ENCODE measurements at places on chromosomes 3 and 15.

GRCh38 chr3:124886168-124887056 is 753 bp downstream of the ITGB5 start:
- peak; percentile 72 for DNase-seq

DNA sequence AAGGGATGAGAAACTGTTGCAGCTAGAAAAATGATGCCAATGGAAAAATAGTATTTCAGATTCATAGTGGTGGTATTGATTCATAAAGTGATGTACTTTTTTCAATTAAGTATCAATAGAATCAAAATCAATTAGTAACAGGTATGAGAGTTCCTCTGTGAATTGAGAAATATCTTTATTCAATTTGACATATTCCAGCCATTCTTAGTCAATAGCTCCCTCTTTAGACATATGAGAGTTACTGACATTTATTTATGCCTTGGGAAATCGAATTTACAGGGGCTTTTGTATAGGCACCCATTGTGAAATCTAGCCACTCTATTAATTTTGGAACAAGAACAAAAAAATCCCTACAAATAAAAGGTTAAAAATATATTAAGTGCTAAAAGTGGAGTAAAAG is 386.9 kb upstream of the CNTN3 start:
- DNase-seq, result no peak

- DNase-seq, result peak; percentile 56
These were observed 11.5 kb upstream of the PCSK6 start for GRCh38 chr15:101500865-101501551.

DNA sequence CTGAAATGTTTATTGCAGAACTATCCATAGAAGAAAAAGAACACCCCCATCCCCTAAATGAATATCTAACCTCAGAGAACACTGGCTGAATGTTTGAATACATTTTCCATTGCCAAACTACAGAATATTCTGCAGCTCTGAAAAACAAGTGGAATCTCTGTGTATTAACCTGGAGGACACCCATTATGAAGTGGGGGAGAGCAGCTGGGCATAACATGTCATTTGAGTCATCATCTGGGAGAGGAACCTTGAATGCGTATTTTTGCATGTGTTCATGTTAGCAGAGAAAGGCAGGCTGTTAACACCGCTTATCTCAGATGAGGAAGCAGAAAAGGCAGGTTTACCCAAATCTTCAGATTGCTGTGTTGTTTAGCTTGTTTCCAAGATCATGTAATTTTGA is 31.5 kb downstream of the ESYT3 start:
- no peak for DNase-seq

GRCh38 chr15:88511161-88511560 is 35.3 kb downstream of the DET1 start:
- no peak for DNase-seq

GRCh38 chr15:40593165-40593564 is 884 bp upstream of the KNL1 start:
- no peak for DNase-seq

- no peak for DNase-seq
These were observed 108.8 kb downstream of the SQOR start for GRCh38 chr15:45743426-45744235.

DNA sequence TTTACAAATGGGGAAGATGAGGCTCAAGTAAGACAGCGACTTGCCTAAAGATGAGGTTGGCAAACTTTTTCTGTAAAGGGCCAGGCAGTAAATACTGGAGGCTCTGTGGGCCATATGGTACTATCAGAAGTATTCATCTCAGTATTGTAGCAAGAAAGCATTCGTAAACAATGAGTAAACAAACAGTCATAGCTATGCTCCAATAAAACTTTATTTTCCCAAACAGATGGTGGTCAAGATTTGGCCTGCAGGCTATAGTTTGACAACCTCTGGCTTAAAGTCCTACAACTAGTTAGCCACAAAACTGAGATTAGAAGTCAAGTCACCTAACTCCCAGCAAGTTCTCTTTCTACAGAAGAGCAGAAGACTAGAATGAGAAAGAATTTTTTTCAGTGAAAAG is 177.0 kb upstream of the NECTIN3 start:
- DNase-seq, result no peak

GRCh38 chr3:111797171-111797615 is 61.9 kb upstream of the PHLDB2 start:
- DNase-seq, result no peak

DNA sequence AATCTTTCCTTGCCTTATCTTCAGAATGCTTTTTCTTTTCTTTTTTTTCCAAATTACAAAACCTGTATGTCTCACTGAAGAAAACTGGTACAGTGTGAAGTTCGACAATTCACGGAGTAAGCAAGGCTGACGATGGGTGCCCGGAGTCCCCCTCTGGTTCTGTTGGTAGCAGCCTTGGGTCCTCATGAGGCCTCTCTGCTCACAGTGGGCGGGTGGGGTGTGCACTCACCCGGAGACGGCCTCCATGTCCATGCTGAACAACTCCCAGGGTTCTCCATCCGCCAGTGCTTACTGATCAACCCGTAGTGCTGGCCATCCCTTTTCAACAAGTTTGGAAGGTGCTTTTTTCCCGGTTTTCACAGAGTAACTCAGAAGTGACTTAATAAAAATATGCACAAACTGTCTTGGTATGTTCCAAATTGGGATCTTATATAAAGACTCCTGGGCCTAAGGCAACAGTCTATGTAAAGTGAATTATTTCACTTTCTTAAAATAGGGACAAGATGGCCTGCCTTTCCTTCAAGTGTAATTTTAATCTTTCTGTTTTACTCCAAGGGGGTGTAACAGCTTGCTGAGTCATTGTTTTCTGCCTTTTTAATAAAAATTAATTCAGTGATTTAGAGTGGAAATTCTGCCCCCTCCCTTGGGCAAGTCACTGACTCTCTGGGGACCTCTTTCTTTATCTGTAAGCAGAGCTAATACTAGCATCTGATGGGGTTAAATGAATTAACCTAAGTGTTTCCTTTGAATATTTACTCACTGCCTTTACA is 23.7 kb downstream of the LRRK1 start:
- DNase-seq, result no peak

DNA sequence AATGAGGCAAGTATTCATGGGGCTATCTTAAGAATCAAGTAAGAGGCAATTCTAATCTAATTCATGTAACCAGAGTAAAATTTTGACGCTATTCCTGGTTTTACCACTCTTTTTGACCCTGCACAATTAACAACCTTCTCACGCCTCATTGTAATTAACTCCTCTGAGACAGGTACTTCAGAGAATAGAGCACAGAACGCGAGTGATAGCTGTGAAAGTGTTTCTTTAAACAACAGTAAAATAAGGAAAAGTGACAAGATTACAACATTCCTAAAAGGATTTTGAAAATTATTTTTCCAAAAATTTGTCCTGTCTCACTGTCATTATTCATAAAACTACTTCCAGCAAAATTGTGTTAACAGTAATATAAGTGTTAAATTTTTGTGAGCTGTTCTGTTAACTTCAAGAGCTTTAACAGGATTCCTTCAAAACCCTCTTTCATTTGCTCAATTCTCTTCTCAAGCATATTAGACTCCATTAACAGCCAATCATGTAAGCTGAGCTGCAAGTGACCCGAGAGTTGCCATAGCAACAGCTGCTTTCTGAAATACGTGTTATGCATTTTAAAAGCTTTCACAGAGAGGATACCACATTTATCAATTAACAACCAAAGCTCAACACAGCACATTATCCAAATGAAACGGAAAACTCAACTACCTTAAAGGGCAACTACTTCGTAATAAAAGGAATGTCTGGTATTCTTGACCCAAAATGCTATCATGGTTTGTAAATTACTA is 93.1 kb downstream of the STAG1 start:
- DNase-seq, result no peak

Data from activated CD8-positive, alpha-beta memory T cell treated with anti-CD3 and anti-CD28 coated beads for 24 hours (primary cell).